ENCODE measurements at places on chromosomes 7 and 10.

DNA sequence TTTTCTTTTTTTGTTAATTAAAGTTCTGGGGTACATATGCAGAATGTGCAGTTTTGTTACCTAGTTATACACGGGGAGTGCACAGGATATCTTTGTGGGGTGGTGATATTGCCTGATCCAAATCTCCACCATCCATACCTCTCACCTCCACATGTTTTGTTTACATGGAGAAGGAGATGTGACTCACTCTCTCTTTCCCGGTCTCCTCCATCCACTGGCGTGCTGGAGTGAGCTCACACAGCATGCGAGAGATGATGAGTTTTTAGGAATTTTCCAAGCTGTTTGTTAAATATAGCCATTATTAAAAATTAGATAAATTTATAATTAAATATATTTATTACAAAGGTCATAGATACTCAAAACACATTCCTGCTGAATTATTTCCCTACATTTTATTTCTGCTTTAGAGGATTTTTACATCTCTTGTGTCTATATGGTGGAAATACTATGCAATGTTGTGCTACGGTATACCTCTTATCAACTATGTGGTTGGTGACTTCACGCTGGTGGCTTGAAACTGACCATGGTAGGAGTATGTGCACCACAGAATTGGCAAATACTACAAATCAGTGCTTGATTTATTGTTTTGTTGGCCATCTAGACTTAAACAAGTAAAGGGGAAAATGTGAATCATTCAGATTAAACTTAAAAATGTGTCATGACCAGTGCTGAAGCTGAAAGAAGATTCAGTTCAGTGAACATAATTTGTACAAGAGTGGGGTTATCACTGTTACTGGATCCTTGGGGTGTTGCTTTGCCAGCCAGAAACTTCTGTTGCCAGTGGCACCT lies 107.9 kb upstream of the FAM180A start:
- DNase-seq = no peak

GRCh38 chr10:95242581-95243317 lies 48.1 kb downstream of the PDLIM1 start:
- DNase-seq = peak; percentile 32

DNA sequence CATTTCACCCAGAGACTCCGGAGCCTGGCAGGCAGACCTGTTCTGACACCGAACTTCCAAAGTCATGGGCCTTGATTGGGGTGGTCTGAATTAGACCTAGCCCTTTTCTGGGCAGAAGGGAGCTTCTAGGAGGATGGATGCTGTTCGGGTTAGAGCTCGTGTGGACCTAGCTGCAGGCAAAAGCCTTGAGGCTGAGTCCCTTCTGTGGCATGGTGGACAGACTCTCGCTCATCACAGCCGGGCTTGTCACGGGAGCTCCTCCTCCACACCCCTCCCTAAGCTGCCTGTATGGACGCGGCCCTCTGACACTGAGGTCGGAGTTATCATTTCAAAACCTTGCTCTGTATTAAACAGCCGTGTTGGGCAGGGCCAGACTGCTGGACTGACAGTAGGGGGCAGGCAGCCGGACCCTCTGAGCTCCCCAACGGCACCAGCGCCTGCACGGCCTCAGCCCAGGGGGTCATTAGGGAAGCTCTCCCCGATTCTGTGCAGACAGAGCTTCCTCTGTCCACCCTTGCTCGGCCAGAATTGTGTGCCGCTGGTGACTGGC lies 2.2 kb downstream of the IRF5 start:
- no peak for DNase-seq

- no peak for DNase-seq
Measured at GRCh38 chr7:148909568-148909967, 25.5 kb upstream of the EZH2 start.

DNA sequence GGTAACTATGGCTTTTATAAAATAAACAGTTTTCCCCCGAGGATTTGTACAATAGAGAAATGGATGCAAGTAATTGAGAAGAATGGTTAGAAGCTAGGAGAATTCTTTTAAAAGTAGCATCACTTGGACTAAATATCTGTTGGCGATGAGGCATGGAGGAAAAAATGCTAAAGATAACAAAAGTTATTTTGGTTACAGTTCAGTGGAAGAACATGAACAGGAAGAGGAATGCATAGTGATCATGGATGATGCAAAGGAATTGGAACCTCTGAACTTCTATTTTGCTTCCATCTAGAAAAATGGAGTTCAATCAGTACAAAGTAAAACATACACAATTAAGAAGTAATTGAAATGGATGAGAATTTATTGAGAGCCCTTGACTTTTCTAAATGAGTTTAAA lies 32.9 kb downstream of the ENTPD1 start:
- no peak for DNase-seq

DNA sequence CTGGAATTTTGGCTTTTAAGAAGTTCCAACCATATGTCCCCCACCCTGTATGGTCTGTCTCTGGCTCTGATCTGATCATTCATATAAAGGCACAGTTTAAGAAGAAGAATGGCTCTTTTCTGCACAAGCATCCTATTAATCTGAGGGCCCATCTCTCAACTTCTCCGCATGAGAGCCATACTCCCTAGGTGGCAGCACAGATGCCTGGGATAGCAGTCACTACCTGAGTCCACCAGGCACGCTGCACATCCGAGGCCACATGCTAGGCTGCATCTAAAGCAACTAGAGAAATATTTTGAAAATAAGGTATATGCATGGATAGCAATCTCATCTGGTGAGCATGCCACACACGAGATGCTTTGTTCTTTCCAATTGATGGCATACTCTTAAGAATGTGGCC lies 565.5 kb downstream of the PARD3 start:
- peak; percentile 48 for DNase-seq

- peak; percentile 13 for DNase-seq
Measured at GRCh38 chr10:84196083-84196482, 1.7 kb downstream of the CDHR1 start.

DNA sequence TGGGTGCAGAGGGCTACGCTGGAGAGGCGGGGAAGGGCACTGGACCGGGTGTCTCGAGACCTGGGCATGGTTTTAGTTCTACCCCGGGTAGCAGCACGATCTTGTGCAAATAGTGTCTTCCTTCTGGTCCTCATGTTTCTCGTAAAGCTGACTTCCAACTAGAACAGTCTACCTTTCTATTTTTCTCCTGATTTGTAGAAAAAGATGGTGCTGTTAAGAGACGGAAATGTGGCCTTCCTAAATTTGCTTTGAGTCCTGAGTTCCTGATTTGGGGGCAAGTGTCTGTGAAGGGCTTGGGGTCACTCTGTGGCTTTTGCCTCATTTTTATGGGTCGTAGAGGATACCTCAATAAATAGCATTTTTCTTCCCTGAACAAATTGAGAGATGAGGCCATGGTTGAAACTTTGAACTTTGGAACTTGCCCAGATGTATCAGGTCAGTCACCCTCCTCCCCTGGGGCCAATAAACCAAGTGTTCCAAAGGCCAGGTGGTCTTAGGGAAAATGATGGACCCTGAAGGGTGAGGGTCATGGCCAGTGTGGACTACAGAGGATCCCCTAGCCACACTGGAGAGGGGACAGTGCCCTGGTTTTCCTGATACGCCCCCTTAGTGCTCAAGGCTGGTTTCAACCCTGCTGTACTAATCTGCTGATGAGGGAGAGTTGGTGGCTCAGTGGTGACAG lies 45.2 kb downstream of the GRK5 start:
- DNase-seq = no peak

DNA sequence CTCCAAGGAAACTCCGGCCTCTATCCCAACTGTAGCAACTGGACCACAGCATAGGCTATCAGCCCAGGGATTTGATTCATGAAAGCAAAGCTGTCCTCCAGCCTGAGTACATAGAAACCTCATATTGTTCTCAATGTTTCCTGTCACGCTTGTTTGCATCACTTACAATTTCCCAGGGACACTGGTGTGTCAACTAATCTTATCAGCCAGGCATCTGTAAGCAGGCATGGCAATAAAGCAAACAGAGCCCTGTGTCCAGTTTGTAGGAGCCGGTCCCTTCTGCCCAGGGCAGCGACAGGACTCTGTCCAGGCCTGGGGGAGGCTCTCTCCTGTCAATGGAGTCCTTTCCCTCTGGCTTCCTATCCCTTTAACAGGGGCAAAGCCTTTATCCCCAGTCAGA lies 23.0 kb upstream of the CDHR3 start:
- no peak for DNase-seq

DNA sequence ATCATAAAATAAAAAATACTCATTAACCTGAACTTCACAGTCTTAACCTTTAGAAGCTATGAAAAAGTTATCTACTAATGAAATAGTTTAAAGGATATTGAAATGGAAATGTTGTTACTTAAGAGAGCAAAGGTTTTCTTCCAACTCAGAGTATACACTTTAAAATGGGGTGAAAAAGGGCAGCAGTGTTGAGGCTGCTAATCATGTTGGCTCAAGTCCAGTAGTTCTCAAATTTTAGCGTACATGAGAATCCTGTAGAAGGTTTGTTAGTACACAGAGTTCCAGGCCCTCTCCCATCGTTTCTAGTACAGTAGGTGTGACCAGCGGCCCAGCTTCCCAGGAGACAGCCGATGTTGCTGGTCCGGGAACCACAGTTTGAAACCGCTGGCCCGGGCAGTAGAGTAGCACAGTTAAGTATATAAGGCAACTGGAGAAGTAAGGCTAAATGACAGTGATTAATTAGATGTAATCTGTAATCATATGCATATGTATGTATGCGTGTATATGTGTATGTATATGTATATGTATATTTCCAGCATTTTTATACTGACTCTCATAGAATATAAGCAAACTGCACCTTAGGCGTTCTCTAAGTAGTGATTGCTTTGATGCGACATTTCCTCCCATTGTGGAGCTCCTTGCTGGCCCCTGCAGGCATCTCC lies 147.2 kb upstream of the PRR15 start:
- DNase-seq = no peak

GRCh38 chr7:100400656-100401055 lies 27.4 kb downstream of the PILRA start:
- DNase-seq = peak; percentile 44

DNA sequence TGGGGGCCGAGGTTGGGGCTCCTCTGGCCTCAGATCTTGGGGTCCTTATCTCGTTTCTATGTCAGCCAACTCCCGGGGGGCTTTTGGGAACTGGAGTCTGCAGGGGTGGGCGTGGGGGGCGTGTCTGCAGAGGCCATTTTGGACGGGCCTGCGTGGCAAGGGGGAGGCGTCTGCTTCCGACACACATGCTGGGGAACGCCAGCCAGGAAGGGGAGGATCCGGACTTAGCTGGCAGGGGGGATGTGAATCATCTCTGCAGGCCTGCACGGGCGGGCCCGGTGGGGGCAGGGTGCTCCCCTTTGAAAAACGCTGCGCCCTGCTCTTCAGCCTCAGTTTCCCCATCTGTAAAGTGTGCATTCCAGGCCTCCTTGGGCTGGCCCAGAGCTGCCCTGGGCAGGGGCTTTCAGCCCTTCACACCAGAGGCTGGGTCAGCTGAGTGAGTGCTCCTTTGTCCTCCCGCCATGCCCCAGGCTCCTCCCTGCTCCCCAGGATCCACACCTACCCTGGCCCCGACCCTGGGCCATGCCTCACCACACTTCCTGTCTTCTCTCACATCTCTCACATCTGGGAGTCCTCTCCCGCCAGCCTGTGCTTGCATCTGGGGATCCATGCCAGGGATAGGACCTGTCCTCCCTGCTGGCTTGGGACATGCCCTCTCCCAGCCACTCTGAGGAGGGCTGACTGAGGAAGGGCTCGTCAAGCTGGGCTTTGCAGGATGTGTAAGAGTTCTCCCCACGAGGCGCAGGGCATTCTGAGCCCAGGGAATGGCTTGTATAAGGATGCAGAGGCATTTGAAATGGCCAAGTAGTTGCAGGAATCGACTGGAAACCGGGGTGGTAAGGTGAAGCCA lies 172.6 kb upstream of the TNRC18 start:
- no peak for DNase-seq

GRCh38 chr7:92706563-92706962 lies 116.4 kb upstream of the FAM133B start:
- no peak for DNase-seq

DNA sequence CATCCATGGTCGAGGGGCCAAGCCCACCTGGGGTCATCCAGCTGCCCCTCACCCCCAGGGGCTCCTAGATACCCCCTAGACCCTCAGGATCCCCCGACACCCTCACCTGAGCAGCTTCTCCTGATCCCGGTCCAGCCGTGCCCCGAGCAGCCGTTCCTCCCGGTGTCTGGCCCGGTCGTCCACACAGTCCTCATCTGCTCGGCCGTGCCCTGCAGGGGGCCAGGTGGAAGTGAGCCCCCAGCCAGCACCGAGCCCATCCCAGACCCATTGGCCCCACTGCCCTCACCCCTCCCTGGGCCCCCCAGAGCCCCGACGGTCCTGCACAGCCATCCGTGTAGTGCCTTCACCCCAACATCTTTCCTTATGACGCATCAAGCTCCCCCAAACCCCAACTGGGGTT lies 45.8 kb downstream of the TNRC18 start:
- DNase-seq = no peak

DNA sequence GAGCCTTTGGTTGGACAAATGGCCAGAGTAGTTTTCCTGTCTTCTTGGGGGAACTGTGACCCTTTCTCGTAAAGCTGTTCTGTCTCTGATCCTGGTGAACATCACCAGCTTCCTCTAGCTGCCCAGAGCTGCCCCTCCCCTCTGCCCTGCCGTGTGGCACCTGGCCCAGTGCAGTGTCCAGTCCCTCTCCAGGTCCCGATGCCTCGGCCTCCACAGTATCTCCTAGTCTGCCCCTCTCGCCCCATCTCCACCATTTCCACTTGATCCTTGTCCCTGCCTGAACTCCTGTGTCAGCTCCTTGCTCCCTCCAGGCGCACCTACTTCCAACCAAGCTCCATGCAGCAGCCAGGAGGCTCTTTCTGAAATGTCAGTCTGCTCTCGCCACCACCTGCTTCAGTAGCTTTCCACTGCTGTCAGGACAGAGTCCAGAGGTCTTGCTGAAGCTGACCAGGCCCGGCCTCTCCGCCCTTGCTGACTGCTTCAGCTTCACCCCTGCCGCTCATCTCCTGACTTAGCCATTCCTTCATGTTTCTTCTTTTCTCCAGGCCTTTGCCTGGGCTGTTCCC lies 133.6 kb downstream of the GRK5 start:
- peak; percentile 15 for DNase-seq

GRCh38 chr10:44386546-44387052 lies 1.7 kb upstream of the CXCL12 start:
- DNase-seq = peak; percentile 66

DNA sequence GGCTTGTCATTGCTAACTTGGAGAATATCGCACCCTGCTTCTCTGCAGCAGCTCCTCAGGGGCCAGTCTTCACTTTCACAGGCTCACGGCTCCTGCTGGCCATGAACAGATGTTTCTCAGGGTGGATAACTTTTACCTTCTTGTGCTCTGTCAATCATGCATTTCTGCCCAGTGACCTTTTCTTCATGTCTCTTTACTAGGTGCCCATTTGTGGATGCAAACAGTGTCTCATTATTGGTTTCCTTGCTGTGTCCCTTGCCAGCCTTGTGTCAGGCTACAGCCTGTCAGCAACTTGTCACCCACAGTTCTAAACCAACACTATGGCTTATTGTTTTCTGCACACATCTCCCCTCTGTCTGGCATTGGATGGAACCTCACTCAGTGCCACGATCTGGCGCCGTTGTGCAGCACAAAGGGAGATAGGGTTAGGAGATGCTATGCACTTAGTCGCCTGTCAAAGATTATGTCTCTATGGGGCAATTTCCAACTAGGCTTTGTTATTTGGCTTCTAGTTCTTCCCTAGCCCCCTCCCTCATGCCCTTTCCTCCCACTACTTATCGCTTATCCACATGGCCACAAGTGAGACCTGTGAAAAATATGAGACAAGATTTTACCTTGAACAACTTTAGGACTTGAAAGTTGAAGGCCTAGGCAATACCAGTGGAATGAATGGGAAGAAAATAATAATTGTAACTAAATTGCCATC lies 45.7 kb upstream of the NXPH1 start:
- DNase-seq = no peak

GRCh38 chr7:99457050-99457649 lies 8.8 kb downstream of the ATP5MF start:
- DNase-seq = no peak

GRCh38 chr7:5703572-5704533 lies 77.6 kb downstream of the RNF216 start:
- no peak for DNase-seq

Data from NCI-H82 (cell line).